ENCODE measurements at places on chromosomes 3 and 15. TPM values are rescaled to one million over a fixed set of nuclear protein-coding genes. Genes with fewer than 3 reads are reported as not detected.

GRCh38 chr3:62981962-62982361 is 106.7 kb upstream of the CADPS start:
- DNase-seq, result no peak

- no peak for DNase-seq
Measured at GRCh38 chr3:165225604-165226003, 29.4 kb upstream of the SLITRK3 start.

DNA sequence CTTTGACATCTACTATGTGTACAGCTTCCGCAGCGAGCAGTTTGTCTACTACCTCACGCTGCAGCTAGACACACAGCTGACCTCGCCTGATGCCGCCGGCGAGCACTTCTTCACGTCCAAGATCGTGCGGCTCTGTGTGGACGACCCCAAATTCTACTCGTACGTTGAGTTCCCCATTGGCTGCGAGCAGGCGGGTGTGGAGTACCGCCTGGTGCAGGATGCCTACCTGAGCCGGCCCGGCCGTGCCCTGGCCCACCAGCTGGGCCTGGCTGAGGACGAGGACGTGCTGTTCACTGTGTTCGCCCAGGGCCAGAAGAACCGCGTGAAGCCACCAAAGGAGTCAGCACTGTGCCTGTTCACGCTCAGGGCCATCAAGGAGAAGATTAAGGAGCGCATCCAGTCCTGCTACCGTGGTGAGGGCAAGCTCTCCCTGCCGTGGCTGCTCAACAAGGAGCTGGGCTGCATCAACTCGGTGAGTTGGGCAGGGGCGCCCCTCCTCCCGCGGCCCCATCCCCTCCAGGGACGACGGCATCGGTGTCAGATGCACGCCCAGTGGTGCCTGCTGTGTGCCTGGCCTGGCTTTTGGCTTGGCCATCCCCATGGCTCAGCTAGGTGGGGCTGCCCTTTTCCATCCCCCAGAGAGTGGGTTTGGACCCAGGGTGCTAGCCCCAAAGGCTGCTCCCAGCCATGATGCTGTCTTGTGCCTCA is 6.6 kb downstream of the PLXNA1 start:
- no peak for DNase-seq

DNA sequence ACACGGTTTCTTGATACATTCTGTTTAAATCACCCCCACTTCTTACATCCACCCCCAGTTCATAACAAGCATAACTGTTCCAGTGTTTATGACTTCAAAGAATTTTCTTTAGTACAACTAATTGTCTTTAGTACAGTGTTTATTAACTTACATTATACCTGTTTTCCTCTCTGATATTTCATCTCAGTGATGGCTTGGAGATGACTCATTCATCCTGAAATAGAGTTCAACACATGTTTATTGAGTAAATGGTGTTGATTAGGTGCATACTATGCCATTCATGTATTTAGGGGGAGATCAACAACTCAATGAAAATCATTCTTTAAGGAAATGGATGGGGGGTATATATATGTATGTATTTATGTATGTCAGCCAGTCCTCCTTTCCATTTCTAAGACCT is 21.7 kb upstream of the UTS2B start:
- no peak for DNase-seq

GRCh38 chr3:117873249-117873600 is 1161.4 kb downstream of the IGSF11 start:
- no peak for DNase-seq

GRCh38 chr3:45135959-45136358 is 10.2 kb downstream of the CDCP1 start:
- DNase-seq, result no peak

The FETUB gene
- not detected for total RNA-seq

Data from endothelial cell (in vitro differentiated cells).